ENCODE measurements at places on chromosomes 1 and 21.

DNA sequence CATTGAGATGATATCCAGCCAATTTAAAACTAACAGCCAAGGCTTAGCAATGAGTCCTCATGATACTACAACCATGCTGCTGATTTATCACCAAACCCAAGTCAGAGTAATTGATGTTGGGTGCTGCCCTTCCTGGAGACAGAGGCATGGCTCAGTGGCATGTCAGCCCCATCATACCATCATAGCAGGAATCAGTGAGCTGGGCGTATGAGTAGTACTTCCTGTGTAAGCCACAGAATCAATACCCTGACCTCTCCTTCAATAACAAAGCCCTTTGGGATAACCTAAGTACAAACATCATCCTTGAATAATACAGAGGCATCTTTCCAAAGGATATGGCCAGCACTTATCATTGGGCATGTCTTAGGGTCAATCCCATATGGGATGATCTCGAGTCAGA is 3.0 kb upstream of the LCE1E start:
- no peak for DNase-seq

GRCh38 chr1:245512980-245513578 is 358.3 kb downstream of the KIF26B start:
- DNase-seq = no peak

GRCh38 chr1:204196068-204196795 is at the start of gene KISS1:
TSS of gene KISS1 (minus strand) at chr1:204196491. CDS start at chr1:204192876, 3,615 bp downstream.
- DNase-seq = no peak

DNA sequence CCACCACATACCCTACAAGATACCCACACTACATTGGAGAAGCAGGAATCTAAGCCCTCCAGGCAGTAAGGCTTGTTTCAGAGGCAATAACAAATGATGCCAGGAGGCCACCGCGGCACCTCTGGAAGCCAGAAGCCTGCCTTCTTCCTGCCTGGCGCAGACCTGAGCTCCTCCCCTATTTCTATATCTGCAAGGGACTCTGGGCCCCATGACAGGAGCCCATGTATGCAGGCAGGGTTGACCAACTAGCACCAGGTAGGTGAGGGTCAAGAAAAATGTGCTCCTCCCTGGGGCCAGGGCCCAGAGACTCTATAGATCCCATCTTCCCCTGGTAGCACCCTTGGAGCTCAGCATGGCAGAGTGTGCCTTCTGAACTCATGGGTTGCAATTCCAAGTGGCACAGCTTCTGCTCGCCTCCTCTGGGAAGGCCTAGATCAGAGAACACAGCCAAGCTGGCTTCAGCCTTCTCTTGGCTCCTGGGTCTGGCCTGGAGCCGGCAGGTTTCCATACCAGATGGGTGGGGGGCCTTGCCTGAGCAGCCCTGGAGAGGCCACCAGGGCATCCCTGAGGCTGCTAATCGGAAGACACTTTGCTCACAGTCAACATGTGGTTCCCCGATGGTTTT is 85.1 kb downstream of the STUM start:
- DNase-seq = no peak

GRCh38 chr1:207828485-207829158 is 76.8 kb downstream of the CD46 start:
- DNase-seq = peak; percentile 78

DNA sequence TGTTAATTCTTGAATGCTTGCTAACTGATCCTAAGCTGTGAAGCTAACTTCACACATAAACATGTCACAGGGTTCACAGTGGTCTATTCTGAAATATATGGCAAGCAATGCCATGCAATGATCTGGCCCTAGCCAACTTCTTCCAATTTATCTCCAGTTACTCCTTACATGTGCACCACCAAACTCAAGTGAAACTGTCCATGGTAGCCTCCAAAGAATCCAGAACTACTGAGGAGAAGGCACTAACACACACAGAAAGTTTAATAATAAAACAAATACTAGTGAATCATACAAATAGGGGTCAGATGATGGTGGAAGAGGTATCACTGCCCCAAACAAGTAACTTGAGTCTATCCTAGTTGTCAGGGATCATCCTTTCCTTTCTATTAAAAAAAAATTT is 172.6 kb upstream of the RAB4A start:
- no peak for DNase-seq

- no peak for DNase-seq
Observed at GRCh38 chr1:229208481-229208880, 62.4 kb upstream of the RAB4A start.

GRCh38 chr1:38194472-38194871 is 147.9 kb upstream of the POU3F1 start:
- DNase-seq = no peak

DNA sequence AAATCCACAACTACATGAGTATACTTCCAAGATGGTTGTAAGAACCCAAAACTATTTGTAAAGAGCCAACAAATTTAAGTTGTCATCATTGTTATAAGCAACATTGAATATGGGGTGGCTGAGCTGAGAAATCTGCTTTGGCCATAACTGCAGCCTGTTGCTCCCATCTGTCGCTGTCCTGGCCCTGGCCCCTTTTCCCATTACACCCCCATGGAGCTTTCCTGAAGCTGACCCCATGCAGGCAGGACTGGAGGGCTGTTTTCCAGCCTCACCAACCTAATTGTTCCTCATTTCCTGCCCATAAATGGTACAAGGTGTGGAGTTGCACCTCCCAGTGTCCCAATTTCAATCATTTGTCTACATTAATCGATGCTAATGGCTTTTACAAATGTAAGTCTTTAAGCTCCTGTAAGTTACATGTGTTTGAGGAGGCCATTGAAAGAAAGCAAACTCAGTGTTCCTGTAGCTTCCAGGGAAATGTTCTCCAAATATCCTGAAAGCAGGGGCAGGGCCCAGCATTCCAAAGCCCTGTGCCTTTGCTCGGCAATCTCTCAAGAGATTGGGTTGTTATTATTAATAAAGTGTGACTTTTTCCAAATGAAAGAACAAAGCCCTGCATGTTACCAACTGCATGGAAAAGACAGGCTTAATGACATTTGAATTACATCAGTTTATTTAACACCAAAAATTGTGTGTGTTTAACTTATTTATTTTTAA is 545.9 kb downstream of the PLPP3 start:
- no peak for DNase-seq

DNA sequence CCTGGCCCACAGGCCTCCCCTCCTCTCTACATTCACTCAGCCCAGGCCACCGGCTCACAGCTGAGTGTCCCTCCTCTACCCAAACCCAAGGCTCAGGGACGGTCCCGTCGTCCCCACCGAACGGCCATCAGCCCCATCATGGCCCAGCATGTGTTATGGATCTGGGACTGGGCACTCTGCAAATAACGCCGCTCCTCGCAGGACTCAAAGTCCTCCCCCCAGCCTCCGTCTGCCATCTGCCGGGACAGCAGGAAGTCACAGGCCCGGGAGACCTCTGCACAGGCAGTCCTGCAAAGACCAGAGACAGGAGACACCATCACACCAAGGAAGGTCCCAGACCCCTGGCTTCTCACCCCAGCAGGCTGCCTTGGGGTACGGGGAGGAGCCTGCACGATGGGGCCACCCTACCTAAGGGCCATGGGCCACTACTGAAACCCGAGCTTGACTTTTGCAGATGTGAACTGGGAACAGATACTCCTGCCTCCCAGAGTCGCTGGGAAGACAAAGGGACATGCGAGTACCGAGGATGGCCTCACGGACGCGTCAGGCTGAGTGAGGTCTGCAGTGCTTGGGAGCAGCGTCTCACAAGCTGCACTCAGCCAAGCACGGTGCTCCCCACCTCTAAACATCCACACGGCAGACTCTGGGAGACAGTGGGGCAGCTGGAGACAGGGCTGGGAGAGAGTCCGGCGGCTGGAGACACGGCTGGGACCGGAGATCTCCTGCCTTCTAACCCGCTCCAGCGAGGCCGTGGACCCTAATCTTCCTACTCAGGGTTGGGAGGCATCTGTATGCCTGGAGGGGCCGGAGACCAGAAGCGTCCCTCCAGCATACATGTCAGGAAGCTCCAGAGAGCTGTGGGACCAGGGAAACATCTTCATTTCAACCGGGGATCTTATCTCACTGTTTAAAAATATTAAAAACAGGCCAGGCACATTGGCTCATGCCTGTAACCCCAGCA is 10.4 kb upstream of the SPATC1L start:
- no peak for DNase-seq

DNA sequence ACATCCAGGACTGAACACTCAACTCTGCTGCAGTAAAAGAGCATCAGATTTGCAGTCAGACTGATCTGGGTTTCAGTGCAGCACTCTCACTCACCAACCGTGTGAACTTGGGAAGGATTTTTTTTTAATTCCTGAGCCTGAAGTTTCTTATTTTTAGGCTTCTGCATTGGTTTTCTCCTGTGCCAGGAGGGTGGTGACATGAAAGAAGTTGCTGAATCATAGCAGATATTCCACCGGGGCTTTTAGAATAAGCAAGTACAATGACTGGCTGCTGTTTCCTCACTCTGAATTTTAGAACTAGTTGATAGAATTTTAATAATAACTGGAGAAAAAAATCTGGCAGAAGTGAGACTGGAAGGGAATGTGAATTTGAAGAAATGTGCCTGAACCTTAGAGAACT is 11.6 kb downstream of the ADAM30 start:
- no peak for DNase-seq

GRCh38 chr1:184463680-184464079 is 76.9 kb downstream of the C1orf21 start:
- no peak for DNase-seq

- no peak for DNase-seq
Observed at GRCh38 chr1:44236490-44237272, 23.4 kb downstream of the DMAP1 start.

- DNase-seq = no peak
Observed at GRCh38 chr1:209341146-209341545, 242.4 kb upstream of the CAMK1G start.

GRCh38 chr1:47209091-47209490 is 19.3 kb upstream of the PDZK1IP1 start:
- DNase-seq = no peak

- DNase-seq = no peak
Observed at GRCh38 chr1:235004276-235004675, 124.4 kb downstream of the TOMM20 start.

DNA sequence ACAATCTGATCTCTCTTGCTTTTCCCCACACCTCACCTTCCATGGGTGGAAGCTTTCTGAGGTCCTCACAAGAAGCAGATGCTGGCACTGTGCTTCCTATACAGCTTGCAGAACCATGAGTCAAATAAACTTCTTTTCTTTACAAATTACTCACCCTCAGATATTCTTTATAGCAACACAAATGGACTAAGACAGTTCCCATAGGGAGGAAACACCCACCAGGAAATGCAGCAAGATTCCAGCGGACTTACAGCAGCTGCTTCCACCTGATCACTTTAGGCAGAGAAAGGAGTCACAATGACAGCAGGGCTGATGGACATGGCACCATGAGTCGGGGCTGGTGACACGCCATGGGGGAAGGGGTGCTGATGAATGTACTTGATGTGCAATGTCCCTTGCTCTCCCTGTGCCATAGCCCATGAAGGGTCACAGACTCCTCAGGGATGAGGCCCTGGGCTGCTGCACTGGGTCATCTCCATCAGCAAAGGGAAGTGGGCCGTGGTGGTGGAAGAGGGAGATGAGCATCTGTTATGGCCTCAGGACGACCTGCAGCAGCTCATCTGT is 53.9 kb downstream of the PRSS38 start:
- DNase-seq = no peak
